MCF 10A (cell line): ENCODE measurements at places on chromosomes 2 and 18.

GRCh38 chr2:189236066-189236465, 56.5 kb upstream of the COL5A2 start:
- DNase-seq: peak; percentile 59

- DNase-seq: no peak
Observed at GRCh38 chr2:235588750-235589149, 94.9 kb downstream of the AGAP1 start.

DNA sequence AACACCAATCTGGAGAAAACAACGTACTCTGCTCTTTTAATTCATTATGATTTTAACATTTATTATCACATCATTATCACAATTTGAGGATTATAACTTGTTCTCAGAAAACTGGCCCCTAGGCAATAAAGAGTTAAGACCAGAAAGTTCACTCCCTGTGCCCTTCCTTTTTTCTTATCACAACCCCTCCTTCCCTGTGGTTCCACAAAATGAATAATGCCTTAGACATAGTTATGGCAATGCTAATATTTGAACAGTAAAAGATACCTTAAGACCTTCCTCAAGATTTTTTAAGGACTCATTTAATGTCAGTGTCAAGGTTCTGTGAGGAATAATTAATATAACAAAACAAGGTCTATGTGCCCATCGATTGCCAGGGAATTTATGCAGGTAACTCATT, 596.2 kb downstream of the ARHGAP15 start:
- DNase-seq: no peak

DNA sequence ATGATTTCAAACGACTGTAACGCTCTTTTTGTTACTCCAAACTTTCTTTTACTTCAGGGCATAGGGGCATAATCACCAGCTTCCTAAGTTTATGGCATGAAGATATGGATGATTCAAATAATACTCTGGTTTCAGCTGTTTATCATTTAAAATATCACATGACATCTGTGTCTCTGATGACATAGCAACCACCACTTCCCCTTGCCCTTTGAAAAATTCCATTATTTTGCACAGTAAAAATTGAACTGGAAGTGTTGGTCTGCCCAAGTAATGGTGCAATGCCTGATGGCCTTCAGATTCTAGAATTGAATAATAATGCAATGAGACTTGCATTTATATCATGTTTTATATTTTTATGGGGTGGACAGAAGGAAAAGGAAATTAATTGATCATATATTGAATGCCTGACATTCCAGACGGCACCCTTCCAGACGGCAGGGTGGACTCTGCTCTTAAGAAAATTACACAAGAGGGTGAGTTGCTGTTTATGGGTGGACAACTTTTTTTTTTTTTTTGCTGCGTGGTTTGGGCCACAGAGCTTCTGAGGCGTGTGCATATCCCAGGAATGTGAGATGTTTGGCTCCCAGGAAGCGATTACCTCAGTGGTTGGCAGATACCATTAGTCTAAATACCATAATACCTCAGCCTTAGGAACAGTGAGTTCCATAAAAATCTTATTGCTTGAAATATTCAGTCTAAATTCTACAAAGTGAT, 101.7 kb upstream of the ZNF521 start:
- DNase-seq: no peak

DNA sequence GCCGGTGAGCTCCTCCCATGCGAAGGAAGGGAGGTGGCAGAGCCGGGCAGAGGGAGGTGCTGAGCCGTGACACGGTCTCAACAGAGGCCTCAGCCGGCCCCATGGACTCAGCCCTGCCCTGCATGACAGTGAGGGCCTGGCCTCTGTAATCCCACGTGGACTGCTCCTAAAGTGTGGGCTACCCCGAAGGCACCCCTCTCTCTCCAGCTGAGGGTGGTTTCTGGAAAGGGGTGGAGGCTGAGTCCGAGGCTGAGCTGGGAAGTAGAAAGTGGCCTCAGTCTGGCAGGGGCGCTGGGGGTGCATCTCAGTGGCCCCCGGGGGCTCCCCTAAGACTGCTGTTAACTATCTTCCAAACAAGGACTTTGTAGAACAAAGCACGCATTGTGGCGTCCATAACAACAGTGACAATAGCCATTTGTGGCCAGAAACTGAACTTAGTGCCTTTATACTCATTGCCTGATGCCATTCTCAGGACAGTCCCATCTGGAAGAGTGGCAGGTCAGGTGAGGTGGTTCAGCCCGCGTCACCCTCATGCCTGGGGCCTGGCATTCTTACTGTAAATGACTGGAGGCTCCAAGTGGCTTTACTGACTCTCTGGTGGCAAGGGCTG, 192.4 kb downstream of the TWIST2 start:
- DNase-seq: no peak

GRCh38 chr18:63173983-63174382, 145.6 kb downstream of the BCL2 start:
- no peak for DNase-seq

DNA sequence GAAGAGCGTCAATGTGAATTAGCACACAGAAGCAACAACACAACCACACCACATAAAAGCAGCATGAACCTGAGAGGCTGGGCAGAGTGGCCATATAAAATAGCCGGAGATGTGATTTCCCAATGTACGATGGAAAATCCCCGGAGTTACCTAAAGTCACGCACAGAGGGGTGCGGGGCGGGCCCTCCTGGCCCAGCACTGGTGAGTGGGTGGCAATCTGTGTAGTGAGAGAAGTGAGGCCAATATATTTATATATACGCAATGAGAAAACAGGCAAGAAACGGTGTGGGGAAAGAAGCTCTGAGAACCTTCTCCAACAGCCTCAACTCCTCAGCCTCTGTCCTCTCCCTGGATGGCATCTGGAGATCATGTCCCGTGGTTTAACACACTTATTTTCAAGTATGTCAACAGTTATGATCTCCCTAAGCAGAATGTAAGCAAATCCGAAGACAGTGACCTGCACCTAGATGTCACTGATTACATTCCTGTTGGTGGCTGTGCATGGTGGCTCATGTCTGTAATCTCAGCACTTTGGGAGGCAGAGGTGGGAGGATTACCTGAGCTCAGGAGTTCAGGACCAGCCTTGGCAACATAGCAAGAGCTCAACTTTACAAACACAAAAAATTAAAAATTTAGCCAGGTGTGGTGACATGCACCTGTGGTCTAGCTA, 41.6 kb downstream of the CRACDL start:
- DNase-seq: no peak

DNA sequence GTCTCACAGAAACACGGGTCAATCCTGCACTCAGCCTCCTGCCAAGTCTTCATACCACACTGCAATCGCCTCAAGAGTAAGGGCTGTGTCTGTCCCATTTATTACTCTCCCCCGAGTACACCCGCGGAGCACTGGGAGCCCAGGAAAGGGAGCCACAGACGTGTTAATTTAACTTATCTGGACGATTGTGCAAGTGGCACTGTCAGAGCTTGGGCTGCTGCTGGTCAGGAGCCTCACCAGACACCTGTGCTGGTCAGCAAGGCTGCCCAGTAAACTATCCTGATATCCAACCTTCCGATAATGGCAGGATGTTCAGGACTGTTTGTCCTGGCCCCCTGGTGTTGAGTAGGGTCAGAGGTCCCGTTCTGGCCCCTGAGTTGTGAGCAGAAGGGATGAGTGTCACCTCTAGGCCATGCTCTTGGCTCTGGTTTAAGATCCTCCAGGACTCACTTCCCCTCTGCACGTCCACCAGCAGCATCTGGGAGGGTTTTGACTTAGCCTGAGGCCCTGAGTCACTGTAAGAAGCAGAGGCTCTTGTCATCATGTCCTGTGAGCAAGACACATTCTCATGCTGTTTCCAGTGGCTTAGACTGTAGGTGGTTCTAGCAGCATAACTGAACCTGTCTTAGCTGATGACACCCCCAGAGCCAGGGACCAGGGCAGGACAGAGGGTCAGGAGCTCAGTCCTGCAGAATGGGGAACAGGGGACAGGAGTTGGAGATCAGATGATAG, 82.5 kb upstream of the ARL4C start:
- DNase-seq: no peak

DNA sequence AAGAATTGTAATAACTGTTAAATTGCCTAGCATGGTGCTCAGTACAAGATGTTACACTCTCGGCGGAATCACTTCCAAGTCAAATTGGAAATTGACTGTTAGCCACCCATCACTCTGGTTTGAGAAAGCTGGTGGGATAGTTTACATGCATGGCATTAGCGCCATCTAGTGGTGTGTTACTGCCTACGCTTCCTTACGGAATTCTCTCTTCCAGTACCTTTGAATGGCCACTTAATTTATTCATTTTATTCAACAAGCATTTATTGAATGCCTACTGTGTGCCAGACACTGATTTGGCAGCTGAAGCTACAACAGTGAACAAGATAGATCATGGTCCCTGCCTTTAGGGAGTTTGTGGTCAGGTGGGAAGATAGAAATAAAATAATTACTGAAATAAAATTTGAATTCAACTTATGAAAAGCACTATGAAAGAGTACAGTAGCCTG, 171.2 kb downstream of the TMEM247 start:
- peak; percentile 84 for DNase-seq

DNA sequence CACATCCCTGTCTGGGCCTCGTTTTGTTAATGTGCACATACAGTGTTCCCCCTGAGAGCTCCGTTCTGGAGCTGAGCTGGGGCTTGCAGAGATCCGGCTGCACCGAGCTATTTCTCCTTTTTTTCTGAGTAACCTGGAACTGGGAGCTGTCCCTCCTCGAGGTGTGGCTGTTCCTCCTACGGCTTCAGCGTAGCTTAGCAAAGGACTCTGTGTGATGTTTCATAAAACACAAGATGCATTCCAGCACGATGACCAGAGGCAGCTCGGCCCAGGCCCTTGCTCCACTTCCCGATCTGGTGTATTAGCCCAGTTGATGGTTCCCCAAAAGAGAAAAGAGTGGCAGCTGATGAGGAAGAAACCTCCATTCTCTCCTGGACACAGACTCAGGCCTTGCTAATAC, 103.0 kb downstream of the FAM210A start:
- no peak for DNase-seq

- no peak for DNase-seq
Observed at GRCh38 chr2:100320547-100321178, 1.6 kb downstream of the LONRF2 start.

DNA sequence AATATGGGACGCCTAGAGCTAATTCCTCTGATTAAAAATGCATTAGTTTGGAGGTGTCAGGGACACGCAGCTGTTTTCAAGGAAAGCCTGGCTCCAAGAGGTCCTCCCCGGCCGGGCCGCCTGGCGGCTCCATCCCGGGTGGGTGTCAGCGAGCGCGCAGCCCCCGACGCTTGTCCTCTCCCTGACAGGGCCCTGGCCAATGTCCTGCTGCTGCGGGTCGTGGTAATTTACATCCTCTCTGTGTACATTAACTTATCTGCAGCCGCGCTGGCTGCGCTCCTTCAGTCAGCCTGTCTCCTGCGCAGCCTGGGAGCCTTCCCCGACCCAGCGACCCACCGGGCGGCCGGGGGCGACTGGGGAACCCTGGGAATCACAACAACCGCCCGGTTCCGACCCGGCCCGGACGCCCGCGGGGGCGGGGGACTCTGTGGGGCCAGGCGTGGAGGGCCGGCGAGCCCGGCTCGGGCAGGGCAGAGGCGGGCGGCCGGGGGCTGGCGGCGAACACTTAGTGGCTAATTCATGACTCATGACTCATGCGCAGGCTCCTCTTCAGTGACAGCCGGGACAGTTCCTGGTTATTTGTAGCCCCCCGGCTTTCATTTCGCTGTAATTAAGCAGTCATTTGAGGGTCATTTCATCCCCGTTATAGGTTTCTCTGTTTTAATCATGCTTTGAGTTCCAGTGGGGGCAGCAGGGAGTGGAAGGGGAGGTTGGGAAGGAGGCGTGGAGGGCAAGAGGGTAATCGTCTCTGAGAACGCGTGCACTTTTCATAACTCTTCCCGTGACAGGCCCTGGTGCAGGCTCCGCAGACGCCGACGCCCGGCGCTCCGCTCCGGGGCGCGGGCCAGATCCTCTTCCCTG, 141.9 kb upstream of the CTAGE1 start:
- DNase-seq: no peak

DNA sequence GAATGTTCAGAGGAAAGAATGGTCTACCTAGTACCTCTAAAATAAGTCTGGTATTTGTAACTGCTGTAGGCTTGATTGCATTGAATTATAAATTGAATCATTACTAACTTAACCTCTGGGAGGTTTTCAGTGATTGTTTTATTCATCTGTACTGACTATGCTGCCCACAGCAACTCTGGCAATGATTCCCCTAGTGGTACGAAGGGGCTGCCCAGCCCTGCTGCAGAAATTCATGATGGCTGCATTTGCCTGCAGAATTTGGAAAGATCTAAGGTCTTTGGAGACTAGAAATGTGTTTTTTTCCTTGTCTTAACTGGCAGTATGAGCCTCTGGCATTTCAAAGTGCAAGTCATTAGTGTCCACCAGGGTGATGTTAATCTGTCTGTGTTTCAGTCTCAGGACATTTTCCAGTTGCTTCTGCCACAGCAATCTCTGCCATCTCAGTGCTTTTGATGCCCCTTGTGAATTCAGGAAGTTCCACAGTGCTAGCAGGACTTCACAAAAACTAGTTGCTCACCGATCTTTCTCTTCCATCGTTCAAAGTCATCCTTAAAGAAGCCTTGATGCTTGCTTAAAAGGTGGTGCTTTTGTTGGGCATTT, 13.4 kb upstream of the LRPPRC start:
- no peak for DNase-seq

- no peak for DNase-seq
Observed at GRCh38 chr18:78861116-78861515, 118.5 kb upstream of the SALL3 start.

- DNase-seq: no peak
Observed at GRCh38 chr18:56035546-56035945, 447.6 kb upstream of the TCF4 start.

- DNase-seq: no peak
Observed at GRCh38 chr2:33595385-33595784, 3.7 kb downstream of the FAM98A start.

- no peak for DNase-seq
Observed at GRCh38 chr18:10680271-10680596, 154.4 kb downstream of the NAPG start.

DNA sequence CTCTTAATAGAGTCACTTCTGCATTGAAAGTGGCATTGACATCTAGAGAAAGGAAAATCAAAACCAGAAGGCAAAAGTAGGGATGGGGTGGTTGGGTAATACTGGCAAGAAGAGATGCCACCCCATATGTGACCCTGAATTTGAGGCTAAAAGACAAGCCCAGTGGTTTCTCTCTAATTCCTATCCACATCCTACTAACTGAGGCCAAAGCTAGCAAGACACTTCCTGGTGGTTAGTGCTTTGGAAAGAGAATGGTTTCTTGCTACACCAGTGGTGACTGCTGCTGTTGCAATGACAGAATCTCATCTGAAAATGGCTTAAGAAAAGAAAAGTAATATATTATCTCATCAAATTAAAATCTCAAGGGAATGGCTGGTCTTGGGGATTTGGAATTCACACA, 640.6 kb downstream of the EPHA4 start:
- DNase-seq: no peak

DNA sequence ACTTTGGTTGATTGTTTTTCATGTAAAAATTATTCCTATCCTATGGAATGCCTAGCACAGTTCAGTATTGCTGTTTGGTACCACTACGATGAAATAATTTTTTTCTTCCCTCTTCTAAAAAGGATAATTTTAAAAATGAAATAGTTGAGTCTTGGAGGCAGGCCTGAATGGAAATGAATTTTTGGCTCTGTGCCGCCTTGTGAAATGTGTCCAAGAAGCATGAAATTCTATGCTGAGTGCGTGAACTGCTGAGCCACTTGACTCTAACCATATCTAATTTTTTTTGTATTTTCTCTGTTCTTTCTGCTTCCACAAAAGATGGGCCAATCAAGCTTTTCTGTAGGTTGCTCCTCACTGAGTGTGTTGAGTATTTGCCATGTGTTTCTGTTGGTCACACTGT, 95.0 kb downstream of the PRPF40A start:
- no peak for DNase-seq
